ENCODE measurements at places on chromosomes 7 and 10. TPM values are rescaled to one million over a fixed set of nuclear protein-coding genes. Genes with fewer than 3 reads are reported as not detected.

DNA sequence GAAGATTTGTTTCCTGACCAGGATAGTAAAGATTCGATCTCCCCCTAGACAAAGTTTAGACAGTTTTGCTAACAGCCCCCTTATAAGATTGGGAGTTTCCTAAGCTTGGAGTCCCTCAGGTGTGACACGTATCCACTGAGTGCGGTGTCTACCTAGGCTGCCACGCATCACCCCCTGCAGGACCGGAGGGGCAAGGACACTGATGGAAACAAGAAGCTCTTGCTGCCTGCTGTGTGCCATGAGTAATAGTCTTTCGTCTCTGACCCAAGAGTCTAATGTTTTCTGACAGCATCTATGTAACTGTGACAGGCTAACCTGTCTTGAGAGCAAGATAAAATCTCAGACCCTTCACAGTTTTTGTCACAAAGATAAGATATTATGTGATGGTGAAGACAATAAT is 173.5 kb downstream of the SEMA3E start:
- no peak for DNase-seq

DNA sequence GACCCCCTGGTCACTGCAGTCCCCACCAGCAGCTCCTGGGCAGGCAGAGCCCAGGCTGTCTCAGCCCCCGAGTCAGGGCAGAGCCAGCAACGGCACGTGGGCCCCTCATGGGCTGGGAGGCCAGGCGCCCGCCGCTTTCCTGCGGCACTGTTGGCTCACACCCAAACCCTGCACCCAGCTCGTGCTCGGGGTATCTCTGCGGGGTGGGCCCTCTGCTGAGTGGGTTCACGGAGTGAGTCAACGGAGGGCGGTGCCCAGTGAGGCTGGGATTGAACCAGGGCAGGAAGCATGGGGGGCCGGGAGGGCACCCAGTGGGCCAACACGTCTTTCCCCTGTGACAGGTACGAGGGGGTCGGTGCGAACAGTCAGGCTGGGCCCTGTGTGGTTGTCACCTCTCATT is 28.9 kb downstream of the ADAP1 start:
- peak; percentile 83 for DNase-seq

GRCh38 chr7:130396109-130396508 is 15.8 kb downstream of the CPA1 start:
- DNase-seq: no peak

GRCh38 chr7:33215992-33216391 is 86.6 kb downstream of the BBS9 start:
- DNase-seq: no peak

Gene RINT1
- 18.6 TPM for total RNA-seq

DNA sequence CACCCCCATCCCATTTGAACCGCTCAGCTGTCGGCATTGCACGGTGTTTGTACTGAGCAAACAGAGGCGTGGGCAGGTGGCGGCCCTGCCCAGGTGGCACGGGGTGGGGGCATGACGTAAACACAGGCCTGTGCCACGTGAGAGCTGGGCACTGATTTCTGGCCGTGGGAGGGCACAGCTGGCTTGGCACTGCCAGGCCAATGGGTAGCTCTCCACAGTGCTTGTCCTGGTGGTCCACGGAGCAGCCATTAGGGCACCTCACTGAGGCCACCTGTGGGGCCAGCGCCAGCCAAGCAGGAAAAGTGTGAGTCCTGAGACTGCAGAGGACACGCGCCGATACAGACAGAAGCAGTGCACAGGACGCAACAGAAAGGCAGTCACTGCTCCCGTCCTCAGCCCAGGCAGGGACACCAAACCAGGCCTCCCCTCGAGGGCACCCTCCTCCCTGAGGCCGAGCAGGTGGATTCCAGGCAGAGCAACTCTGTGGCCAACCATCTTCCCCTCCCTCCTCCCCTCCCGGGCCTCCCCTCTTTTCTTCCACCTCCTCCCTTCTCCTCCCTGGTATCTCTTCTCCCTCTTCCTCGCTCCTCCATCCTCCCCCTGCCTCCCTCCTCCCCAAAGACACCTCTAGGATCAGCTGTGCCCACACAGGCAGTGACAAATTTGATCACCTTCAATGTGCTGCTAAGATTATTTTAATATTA is 258.7 kb downstream of the ELFN1 start:
- no peak for DNase-seq

Gene CALY
- total RNA-seq: 3.5 TPM
